ENCODE measurements at places on chromosomes 11 and 22. TPM values are rescaled to one million over a fixed set of nuclear protein-coding genes. Genes with fewer than 3 reads are reported as not detected.

DNA sequence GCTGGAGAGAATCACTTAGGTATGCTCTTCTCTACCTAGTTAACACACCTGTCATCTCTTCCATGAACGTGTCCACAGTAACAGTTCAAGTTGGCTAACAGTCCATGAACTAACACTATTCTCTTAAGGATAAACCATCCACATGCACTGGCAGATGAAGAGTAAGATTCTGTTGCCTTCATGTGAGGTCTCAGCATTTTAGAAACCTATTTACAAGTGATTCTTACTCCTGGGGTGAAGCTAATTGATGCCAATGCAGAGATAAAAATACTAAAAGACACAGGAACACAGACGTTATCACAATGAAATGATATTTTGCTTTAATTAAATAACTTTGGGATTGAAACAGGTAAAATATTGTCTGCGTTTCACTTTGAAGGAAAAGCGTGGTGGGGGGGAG lies 1.3 kb downstream of the LRRC4C start:
- DNase-seq: no peak

ACR gene
- not detected for total RNA-seq

DNA sequence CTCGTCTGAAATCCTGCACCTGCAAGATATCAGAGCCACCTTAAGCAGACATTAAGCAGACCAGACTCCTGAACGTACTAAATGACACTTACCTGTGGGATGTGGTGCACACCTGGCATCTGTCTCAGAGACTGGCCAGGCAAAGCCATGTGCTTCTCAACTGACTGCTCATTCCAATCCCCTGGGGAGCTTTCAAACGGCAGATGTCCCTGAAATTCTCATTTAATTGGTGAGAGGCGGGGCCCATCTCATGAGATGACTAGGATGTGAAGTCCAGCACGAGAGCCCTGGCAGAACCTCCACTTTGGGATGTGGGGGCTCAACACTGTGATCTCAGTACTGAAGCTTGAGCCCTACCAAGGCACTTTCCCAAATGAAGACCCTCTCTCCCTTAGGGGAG lies 84.9 kb upstream of the HMGXB4 start:
- DNase-seq: no peak

TBX10 gene
- not detected for total RNA-seq

LARGE1 gene
- total RNA-seq: 17.5 TPM

RIMBP3C gene
- total RNA-seq: 0.47 TPM

DNA sequence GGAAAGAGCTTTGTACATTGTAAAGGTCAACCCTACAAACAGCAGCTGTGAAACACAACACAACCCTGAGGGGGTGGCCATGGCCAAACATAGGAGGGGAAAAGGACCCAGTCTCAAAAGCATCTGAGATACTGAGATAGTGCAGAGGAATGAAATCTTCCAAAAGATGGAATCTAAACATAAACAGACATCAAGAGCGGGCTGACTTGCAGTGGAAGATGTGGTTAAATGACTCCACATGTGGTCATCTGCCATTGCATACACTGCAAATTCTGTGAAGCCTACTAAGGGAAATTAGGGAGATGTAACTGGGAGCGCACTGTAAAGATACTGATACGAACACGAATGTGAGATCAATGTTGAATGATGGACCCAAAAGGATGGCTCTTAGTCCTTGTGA lies 22.0 kb downstream of the BDNF start:
- no peak for DNase-seq

GRCh38 chr11:126162306-126163030 lies 49.0 kb downstream of the RPUSD4 start:
- DNase-seq: no peak
